ENCODE measurements at places on chromosomes 5 and 9. TPM values are rescaled to one million over a fixed set of nuclear protein-coding genes. Genes with fewer than 3 reads are reported as not detected.

The HTR4 gene
- not detected for total RNA-seq

The EEIG1 gene
- total RNA-seq = 82.2 TPM

The TAS2R1 gene
- total RNA-seq = not detected

The FBXO10 gene
- 2.8 TPM for total RNA-seq

The SH2D3C gene
- total RNA-seq = 13.9 TPM

The RNF38 gene
- 40.0 TPM for total RNA-seq

The NEUROG1 gene
- total RNA-seq = not detected

DNA sequence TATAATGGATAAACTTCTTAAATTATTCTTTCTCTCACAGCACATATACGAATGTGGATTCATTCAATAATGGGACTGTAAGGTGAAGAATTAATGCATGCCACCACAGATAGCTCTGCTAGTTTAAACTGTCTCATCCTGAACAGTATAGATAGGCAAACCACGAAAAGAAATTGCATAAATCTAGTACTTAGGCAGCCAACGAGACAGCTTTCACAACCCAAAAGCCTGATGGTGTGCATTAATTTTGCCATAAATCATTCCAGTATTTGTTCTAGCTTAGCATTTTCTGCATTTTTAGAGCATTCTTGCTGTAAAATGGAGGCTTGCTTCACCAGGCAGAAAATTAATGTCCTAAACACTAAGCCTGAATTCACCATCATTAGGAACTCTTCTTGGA lies 834.2 kb upstream of the DMAC1 start:
- DNase-seq = no peak

GRCh38 chr5:102902135-102902448 lies 147.0 kb downstream of the PAM start:
- DNase-seq = no peak

DNA sequence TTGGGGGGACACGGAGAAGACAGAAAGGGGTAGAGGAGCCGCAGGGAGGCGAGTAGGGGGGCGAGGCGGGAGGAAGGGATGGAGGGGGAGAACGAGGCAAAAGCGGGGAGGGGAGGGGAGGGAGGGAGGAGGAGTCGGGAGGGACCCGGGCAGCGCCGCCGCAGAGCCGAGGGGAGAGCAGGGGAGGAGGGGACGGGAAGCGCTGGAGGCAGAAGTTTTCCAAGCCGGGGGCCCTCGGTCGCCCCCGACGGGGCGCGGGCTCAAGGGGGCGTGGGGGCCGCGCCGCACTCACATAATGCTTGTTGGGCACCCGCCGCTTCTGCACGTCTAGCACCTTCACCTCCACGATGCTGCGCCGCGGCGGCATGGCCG lies 353 bp downstream of the SH3PXD2B start:
- DNase-seq = no peak

- DNase-seq = no peak
These were observed 187.6 kb downstream of the DAB2IP start for GRCh38 chr9:121838746-121839669.

DNA sequence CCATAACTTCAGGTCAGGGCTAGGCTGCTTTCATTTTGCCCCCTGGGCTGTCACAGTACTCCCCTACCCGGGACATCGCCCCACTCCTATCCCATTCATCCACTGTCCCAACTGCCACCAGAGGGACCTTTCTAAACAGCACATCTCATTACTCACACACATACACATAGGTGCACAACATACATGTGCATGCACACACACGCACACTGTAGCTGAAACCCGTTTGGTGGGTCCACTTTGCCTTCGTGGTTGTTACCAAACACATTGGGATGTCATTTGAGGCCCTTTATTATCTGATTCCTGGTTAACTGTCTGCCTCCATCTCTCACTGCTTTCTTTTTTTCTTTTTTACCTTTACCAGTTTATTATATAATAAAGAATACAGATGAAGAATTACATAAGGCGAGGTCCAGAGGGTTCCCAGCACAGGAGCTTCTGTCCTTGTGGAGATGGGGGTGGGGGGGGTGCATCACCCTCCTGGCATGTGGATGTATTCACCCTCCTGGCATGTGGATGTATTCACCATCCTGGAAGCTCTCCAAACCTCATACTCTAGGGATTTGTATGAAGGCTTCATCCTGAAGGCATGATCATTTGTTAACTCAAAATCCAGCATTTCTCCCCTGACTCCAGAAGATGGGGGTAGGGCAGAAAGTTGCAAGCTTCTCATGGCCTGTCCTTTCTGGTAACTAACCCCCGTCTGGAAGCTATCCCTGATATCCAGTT lies 186.0 kb downstream of the GOLPH3 start:
- DNase-seq = no peak

DNA sequence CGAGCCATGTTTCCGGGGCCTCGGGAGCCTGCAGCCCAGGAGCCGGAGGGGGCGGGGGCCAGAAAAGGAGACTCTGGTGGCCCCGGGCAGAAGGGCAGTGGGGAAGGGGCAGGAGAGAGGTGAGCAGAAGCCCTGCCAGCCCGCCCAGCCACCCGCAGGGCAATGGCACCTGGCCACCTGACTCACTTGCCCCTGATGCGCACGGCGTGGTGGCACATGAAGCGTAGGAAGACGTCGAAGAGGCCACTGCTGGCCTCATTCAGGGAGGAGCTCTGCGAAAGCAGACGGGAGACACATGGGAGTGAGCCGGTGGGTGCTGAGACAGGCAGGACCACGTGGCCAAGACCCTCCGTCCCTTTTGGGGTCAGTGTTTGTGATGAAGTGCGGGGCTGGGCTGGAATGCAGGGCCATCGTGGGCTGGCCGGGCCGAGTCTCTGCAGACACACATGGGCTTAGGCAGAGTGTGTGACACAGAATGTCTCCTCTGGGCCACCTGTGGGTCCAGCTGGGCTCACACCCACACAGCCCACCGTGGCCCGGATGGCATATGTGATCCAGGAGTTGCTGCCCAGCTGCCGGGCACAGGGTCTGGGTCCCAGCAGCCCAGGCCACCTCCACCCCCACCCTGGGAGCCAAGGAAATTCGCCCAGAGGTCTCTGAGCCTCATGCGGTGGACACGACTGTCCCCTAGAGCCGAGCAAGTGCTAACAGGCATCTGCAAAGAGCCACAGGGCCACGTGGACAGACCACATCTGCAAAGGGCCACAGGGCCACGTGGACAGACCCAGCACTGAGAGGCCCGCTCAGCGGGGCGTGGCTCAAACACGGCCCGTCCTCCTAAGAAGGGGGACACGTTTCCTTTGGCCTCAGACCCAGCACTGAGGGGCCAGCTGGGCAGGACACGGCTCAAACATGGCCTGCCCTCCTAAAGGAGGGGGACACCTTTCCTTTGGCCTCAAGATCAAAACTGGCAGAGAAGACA lies 23.6 kb downstream of the TERT start:
- DNase-seq = no peak

- no peak for DNase-seq
These were observed 90.0 kb upstream of the PANK3 start for GRCh38 chr5:168669156-168669555.

- DNase-seq = no peak
These were observed 465.2 kb downstream of the GADD45G start for GRCh38 chr9:90070056-90070455.

DNA sequence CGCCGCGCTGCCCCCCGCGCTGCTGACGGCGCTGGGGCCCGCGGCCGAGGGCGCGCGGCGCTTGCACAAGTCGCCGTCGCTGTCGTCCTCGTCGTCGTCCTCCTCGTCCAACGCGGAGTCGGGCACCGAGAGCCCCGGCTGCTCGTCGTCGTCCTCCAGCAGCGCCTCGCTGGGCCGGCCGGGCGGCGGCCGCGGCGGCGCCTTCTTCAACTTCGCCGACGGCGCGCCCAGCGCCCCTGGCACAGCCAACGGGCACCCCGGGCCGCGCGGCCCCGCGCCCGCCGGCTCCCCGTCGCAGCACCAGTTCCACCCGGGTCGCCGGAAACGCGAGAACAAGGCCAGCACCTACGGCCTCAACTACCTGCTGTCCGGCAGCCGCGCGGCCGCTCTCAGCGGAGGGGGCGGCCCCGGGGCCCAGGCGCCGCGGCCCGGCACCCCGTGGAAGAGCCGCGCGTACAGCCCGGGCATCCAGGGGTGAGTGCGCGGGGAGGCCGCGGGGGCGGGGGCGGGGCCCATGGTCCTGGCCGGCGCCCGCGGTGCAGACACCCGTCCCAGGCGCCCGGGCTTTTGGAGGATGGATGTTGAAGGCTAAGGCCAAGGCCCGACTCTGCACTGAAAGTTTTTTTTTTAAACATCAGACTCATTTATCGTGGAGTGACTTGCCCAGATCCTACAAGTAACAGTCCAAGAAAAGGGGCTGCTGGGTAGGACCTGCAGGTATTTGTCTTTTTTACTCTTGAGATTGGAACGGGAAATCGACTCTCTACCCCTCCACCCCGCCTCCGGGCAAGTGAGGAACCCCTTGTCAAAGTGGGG lies 1.2 kb downstream of the TENT4A start:
- DNase-seq = peak; percentile 39

DNA sequence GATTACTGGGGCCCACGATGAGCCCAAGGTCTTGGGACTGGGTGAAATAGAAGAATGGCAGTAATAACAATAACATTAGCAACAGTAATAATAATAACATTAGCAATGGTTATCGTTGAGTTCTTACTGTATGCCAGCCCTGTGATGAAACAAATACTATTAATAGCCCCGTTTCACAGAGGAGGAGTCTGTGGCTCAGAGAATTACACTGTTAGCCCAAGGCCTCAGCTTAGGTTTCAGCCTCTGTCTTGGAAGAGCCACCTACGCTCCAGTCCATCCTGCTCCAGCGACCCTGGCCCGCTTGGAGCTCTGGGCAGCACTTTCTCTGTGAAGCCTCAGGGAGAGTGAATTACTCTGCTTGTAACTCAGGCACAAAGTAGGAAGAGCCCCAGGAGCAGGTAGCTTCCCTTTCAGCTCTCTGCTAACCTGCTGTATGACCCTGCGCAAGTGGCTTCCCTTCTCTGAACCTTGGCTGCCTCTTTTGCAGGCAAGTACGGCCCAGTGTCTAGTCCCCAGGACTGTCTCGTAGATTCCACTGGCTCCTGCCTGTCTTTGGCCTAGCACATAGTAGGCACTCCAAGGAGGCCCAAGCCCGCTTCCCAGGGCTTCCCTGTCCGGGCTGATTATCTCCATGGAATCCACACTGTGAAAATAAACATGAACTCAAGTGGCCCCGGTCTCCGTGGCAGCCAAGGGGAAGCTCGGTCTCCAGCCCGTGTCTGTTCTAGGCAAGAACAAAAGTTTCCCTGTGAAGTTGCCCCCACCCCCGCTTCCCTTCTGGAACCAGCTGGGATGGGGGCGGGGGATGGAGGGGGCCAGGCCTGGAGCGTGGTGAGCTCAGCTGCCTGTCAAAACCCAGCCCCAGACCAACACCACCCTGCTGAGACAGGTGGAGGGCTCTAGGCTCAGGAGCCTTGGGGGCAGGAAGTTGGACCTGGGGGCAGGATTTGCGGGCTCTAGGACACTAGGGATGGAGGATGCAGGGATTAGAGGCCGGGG lies 26.2 kb upstream of the LMX1B start:
- no peak for DNase-seq

DNA sequence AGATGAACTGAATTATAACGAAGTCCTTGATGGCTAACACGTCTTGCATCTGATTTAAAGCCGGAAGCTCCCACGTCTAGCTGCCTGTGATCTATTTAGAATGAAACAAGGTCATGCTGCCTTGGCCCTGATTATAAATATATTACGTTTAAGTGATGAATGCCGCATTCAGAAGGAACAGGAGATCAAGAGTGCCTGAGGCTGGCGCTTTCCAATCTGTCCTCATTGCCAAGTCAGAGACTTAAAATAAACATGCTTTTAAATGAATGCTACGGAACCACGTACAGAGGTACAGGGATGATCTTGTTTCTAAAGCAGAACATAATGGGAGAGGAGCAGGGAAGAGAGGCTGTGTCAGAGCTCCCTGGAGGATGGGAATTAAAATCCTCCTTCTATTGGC lies 292.8 kb downstream of the TLE1 start:
- no peak for DNase-seq

GRCh38 chr5:103031607-103032006 lies 88.3 kb downstream of the GIN1 start:
- no peak for DNase-seq

DNA sequence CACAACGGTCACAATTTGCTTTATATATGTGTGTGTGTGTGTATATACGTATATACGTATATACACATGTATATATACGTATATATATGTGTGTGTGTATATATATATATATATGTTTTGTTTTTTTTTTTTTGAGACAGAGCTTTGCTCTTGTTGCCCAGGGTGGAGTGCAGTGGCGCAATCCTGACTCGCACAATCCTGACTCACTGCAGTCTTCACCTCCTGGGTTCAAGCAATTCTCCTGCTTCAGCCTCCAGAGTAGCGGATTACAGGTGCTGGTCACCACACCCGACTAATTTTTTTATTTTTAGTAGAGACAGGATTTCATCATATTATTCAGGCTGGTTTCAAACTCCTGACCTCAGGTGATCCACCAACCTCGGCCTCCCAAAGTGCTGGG lies 3.1 kb downstream of the RNF38 start:
- no peak for DNase-seq

- DNase-seq = no peak
These were observed 1662.4 kb upstream of the ACO1 start for GRCh38 chr9:30722065-30722464.
